Activated CD8-positive, alpha-beta memory T cell treated with anti-CD3 and anti-CD28 coated beads, Interleukin-2, amount 50 U/mL, for 48 hours (primary cell): ENCODE measurements at places on chromosomes 12 and 14.

DNA sequence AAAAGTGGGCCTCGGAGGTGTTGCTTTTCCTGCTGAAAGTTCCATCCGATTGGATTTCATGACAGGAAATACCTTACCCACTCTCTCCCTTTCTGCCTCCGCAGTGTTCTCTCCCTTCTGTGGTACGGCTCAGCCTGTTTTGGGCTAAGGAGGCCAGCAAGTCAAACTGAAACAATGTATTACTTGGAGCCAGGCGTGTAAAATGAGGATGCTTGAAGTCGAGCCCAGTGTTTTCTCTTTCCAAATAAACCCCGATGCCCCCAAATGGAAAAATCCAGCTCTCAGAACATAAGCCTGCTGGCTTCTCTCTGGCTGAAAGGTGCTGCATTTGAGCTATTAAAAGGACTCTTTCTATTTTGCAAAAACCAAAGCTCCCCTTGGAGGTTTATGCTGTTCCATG lies 124.7 kb downstream of the ZNF664 start:
- DNase-seq = no peak

DNA sequence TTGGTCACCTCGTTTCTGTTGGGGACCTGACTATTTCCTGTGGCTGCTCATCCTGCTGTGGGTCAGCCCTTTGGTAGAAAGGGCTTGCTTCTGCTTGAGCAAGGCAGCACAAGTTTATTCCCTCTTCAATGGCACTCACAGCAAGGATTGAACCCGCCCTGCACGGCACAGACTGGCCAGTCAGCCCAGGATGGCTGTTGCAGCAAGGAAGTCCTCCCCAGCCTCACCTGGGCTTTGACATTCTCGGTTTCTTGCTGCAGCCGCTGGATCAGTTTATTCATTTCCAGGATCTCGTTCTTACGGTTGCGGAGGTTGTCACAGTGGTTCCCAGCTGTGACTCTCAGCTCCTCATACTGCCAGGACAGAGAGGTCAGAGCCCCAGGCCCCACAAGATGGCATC lies 9.5 kb downstream of the KRT82 start:
- DNase-seq = no peak

- no peak for DNase-seq
Measured at GRCh38 chr12:102638777-102639176, 158.4 kb upstream of the IGF1 start.

GRCh38 chr12:7835766-7836165 lies 36.9 kb downstream of the SLC2A14 start:
- DNase-seq = no peak

- no peak for DNase-seq
Measured at GRCh38 chr12:40123496-40123895, 17.6 kb upstream of the SLC2A13 start.

DNA sequence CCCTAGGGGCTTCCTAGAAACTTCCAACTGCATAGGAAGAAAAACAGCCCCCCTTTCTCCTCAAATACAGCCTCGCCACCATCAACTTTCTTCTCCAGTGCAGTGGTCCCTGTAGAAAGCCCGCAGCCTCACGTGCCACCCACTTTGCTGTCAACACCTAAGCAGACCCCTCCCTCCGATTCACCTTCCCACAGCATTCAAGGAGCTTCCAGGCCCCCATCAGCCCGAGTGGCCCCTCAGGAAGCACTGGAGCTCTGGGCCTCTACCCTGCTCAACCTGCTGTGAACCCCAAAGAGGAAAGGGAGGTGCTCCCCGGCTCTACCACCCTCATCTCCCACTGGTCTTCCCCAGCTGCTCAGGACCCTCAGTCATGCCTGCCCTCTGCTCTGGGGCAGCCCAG lies 55.0 kb downstream of the RNF34 start:
- no peak for DNase-seq
